GDM1 (cell line): ENCODE measurements at places on chromosomes 1 and 21.

GRCh38 chr1:229689273-229689672, 63.2 kb downstream of the URB2 start:
- no peak for DNase-seq

DNA sequence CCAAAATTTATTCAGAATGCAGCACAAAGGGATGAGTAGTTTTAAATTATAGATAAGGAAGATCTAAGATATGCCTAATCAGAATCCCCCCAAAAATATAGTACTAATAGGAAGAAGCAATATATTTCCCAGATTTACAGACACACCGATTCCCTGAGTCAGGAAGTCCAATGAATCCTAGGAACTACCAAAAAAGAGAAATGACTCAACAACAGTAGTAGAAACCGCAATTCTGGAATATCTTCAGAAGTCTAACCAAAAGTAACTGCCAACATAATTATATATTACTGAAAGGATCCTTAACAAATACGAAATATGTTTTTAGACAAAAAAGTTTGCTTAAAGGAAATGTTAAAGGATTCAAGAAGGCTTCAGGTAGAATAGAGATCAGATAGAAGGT, 10.3 kb downstream of the AHCTF1 start:
- DNase-seq = no peak

GRCh38 chr1:156511644-156512043, 11.1 kb upstream of the MEF2D start:
- no peak for DNase-seq

- DNase-seq = peak; percentile 38
Measured at GRCh38 chr1:237562242-237562823, 328.4 kb downstream of the ZP4 start.

- DNase-seq = no peak
Measured at GRCh38 chr1:200409203-200409760, 554 bp downstream of the ZNF281 start.

- no peak for DNase-seq
Measured at GRCh38 chr21:32909393-32909792, 116.3 kb upstream of the OLIG2 start.

DNA sequence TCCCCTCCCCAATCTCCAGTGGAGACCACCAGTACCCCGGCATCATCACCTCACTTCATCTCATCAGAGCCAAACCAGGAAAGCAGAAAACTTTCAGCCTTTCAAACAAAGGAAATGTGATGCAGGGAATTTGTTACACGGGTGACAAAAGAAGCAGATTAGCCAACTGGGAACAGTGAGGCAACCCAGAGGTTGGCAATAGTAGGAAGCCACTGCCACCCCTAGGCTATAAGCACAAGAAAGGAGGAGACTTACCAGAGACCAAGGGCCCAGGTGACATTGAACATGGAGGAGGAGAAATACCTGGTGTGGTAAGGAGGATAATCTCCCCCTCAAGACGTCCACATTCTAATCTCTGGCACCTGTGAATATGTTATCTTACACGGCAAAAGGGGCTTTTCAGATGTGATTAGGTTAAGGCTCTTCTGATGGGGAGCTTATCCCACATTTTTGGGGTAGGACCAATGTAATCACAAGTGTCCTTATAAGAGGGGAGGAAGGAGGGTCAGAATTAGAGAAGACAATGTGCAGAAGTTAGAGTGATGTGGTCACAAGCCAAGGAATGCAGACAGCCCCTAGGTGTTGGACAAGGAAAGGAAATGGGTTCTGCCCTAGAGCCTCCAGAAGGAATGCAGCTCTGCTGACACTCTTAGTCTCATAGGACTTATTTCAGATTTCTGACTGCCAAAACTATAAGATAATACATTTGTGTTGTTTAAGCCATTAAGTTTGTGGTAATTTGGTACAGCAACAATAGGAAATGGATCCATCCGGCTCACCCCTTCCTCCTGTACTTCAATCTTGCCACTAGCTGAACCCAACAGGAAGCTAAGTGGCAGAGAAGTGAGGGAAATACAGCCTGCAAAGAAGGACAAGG, 83.6 kb upstream of the VAV3 start:
- peak; percentile 21 for DNase-seq

DNA sequence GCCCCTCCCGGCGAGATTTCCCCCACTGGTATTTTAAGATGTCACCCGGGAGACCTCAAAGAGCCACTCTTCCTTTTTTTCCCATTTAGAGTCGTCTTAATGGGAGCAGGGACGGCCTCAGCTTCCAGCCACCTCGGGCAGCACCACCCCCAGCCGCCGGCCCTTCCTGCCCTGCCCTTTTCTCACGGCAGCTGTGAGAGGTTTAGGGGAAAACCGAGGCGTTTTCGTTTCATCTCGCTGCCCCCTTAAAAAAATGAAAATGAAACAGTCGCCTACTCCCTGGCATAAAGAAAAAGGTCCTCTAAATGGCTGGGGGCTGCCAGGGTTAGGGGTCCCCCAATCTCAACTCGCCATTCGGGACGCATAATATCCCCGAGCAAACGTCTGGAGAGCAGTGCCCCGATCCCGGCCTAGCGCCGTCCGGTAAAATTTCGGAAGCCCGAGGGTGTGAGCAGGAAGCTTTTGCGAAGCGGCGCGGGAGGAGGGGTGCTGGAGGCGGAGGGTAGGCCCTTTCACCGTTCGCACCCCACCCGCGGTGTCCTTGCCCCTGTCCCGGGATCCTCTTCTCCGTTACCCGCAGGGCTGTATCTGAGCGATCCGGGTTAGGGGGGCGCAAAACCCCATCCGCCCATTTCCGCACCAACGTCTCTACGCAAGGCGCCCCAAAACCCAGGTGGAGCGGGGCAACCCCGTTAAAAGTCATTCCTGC, 1.2 kb downstream of the RUNX3 start:
- no peak for DNase-seq

DNA sequence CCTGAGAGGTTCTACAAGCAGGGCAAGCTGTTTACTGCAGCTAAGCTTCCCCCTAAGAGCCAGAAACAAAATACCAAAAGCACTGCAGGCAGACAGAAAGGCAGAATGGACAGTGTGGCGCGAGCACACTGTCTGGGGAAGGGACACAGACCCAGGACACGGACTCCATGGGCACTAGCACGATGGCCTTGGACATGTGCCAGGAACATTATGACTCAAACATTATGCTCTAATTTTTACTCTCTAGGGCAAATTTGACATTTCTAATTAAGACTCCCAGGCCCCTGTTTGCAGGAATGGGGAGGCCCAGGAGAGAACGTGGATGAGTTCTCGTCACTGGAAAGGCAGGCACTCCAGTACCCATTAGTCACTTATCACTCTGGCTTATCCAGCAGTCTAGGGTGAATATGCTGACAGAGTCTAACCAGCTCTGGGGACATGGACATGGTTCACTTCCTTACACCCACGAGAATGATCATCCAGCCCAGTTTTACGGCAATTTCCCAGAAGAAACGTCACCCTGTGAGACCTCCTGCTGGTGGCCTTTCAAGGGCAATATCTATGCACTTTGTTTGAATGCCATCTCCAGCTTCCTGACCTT, 45.1 kb downstream of the CAPN8 start:
- no peak for DNase-seq

GRCh38 chr1:204927673-204928641, 57.3 kb downstream of the NFASC start:
- no peak for DNase-seq

DNA sequence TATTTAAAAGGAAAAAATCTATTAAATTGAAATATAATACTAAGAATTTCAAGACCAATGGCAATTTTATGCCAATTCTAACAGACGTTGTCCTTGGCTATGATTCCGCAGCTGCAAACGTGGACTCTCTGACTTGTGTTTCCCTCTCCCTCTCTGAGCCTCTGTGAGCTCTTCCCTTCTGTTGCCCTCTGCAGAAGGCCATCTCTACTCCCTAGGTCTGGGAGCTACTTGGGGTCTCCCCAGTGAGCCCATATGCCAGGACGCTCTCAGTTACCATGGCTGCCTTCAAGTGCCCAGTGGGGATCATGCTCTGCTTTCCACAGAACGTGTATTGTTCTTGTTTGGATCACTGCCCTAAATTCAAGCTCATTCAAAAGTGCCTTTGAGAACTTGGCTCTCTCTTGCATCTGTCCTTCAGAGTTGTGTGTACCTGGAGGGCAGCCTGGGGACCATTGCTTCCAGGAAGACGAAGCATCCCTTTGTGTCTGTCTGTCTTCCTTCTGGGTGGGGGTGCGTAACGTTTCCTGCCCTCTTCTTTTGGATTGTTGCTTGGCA, 97.5 kb upstream of the TSPAN2 start:
- DNase-seq = no peak

DNA sequence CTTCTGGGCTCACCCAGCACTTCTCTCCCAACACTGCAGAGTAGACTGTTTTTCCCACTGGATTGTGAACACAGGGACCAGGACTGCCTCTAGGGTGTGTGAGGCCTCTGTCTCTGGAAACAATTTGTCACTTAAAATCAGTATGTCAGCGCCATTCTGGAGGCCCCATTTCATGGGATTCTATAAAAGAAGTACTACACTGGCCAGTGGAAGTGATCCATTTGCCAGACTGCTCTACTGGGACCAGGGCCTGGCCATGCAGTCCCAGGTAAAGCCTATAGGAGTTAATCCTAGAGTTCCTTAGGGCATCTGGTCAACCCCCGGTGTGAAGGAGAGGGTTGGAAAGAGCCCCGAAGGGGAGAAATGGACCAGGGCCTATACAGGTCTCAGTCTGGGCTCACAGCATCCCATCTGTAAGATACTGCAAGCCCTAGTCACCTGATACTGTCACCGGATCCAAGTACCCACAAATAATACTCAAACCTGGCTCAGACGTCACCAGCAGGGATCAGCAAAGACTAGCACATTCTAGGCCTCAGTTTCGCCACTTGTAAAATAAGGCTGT, 245.0 kb downstream of the FOXD2 start:
- no peak for DNase-seq

- DNase-seq = no peak
Measured at GRCh38 chr21:35252831-35253230, 203.7 kb upstream of the RUNX1 start.
